ENCODE measurements at places on chromosomes 6 and 20.
A peak's percentile ranks its signal among the peaks of the same experiment; 100 is the strongest.

- no peak for DNase-seq
These were observed 43.6 kb downstream of the RREB1 start for GRCh38 chr6:7151381-7151780.

GRCh38 chr6:146090474-146090873 is 61.6 kb downstream of the GRM1 start:
- no peak for DNase-seq

DNA sequence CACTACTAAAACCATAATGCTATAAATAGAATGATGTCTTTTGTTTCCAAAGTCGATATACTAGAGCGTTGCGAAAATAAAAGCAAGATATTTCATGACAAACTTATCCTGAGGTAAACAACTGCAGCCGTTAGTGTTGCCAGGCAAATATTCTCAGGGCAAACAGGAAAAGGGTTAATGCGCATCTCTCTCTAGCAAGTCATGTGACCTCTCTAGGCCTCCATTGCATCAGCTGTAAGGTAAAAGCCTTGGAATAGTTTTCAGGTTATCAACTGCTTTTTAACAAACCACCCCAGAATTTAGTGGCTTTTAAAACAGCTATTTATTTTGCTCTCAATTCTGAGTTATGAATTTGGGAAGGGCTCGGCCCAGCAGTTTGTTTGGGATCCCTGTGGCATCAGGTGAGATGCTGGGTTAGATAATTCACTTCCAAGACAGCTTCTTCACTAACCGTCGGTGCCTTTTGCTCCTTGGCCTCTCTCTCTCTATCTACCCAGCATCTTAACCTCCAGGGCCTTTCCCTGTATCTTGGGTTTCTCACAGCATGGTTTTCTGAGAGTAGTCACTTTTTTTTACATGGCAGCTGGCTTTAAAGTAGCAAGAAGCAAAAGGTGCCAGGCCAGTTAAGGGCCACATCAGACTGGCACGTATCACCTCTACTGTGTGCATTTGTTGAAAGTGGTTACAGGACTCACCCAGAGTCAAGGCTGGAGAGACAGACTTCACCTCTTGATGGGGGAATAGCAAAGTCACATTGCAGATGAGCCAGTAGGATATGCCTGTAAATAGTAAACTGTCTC is 39.2 kb upstream of the LTV1 start:
- DNase-seq: no peak

DNA sequence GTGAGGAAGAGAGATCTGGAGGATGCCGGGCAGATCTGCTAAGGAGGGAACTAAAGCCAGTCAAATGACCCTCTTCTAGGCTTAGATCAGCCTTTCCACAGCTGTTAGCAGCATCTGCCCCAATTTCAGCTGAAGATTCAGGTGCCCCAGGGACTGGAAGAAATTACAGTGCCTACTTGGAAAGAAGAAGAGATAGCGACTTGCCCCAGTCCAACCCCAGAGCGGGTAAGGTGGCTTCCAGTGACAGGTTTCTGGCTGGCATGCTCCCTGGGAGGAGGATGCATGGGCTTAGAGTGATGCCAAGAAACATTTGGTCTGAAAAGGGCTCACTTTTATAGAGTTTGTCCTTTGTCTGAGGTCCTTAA is 620 bp downstream of the TJAP1 start:
- no peak for DNase-seq

- DNase-seq: no peak
These were observed 23.0 kb downstream of the OPN5 start for GRCh38 chr6:47804821-47805220.

DNA sequence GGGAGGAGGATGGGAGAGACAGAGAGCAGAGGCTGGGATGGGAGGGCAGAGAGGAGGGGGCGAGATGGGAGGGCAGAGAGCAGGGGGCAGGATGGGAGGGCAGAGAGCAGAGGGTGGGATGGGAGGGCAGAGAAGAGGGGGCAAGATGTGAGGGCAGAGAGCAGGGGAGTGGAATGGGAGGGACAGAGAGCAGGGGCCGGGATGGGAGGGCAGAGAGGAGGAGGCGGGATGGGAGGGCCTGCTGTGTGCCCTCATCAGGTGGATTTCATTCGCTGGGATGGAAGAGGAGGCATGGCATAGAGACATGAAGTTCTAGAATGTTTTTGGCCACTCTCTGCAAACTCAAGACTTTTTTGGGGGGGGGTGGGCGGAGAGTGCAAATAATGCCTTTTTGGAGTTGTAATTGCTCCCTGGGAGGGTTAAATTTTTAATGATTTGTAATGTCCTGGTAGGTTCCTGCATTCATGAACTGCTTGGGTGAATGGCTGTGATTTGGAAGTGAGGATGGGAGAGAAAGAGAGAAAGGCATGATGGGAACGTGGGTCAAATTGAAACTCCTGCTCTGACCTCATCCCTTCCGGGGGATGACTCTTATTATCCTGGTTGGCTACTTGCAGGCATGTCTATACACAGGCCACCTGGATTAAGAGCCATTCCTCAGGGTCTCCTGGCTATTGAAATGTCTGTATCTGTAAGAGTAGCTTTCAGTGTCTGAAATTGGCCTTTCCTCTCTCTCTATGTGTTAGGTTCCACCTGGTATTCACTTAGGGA is 162.4 kb upstream of the AGPAT4 start:
- no peak for DNase-seq

GRCh38 chr6:19399406-19399805 is 437.8 kb upstream of the ID4 start:
- no peak for DNase-seq

- peak; percentile 72 for DNase-seq
These were observed 887 bp downstream of the TSPYL1 start for GRCh38 chr6:116278854-116279231.

- no peak for DNase-seq
These were observed 14.7 kb downstream of the ENPP3 start for GRCh38 chr6:131651782-131652181.

DNA sequence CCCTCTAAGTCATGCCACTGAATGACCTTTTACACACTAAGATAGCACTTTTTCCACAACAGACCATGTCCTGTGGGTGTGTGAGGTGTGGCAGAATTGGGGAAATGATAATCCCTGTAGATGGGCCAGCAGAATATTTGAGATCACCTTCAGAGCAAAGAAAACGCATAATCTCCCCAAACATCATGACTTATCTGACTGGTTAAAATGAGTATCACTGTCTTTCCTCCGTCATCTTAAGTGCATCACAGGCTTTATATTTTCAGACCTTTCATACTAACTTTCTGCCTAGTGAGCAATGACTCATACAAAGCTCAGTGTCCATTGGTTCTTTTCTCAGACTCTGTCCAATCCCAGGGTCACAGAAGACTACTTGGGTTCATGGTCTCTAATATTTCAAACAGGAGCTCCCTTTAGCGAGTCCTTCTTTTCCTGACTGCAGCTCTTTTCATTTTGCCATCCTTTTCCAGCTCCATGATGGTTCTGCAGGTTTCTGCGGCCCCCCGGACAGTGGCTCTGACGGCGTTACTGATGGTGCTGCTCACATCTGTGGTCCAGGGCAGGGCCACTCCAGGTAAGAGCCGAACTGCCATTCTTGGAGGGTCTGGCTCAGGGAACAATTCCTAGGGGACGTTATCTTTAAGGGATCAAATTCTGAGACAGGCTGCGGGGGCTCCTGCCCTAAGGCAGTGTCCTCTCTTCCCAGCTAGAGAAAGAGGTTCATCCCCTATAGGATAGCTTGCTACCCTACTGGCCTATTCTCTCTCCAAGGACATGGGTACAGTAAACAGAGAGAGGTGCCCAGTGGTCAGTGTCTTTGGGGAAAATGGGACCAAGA is at the start of gene HLA-DPB1:
TSS of gene HLA-DPB1 (plus strand) at position 423 of the 838 bp plus-strand sequence. CDS start at position 475, 52 bp downstream.
- peak; percentile 65 for DNase-seq

- no peak for DNase-seq
These were observed 12.2 kb downstream of the SLC35F1 start for GRCh38 chr6:117919275-117919674.

- DNase-seq: no peak
These were observed 201.3 kb upstream of the EXOC2 start for GRCh38 chr6:894274-894673.

GRCh38 chr6:105744815-105745214 is 341.3 kb upstream of the PRDM1 start:
- no peak for DNase-seq

GRCh38 chr6:79574630-79575225 is 37.5 kb upstream of the LCA5 start:
- DNase-seq: peak; percentile 31

GRCh38 chr6:144123421-144123820 is 26.9 kb upstream of the STX11 start:
- DNase-seq: no peak

- no peak for DNase-seq
These were observed 10.9 kb upstream of the F13A1 start for GRCh38 chr6:6331393-6331792.

GRCh38 chr6:147724454-147724853 is 216.0 kb downstream of the SAMD5 start:
- no peak for DNase-seq

- DNase-seq: no peak
These were observed 2.3 kb downstream of the TENT5A start for GRCh38 chr6:81750200-81750599.

DNA sequence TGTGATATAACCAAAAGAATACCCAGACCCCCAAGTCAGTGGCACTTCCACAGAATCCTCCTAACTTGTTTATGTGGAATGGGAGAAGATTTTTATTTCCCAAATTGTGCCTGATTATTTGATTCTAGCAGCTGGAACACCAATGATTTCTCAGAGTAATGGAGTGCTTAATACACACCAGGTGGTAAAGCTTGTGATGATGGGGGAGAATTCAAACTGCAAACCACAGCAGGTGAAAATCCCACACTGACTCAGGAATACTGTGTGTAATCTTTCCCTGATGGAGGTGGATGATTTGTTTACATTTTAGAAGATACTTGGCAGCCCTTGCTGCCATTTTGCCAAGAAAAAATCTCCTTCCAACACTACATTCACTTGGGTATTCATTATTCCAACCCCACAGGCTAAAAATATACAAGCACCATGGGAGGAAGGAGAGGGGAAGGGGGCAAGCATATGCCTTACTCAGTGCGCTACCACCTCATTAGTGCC is 212.7 kb upstream of the PLN start:
- no peak for DNase-seq

GRCh38 chr6:129555206-129555832 is 154.7 kb downstream of the ARHGAP18 start:
- no peak for DNase-seq
